ENCODE measurements at places on chromosomes 1 and 21.

DNA sequence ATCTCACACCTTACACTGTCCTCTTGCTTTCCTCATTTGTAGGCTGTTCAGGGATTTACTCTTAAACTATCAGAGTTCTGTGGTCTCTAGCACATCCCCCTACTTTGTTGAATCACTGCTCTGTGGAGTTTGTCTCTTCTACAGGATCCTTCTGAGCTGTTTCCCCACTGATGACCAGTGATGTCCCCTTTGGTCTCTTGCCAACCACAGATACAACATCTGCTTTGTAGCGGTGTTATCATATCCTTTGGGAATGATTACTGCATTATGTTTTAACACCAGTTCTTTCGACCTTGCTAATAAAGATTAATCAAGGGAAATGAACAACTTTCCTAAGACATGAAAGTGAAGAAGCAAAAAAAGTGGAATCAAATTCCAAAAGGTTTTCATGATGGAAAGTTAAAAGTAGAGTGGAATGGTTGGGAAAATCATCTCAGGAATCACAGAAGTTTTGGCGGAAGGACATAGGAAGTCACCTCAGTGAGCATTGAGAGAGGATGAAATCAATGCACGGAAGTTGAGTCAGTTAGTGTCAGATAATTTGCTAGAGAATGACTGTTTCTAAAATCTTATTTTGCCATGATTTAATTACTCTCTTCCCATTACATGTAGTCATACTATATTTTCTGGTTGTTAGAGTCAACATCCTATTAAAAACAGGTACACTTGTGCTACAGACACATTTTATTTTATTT, 11.2 kb downstream of the OR10K2 start:
- DNase-seq, result no peak

DNA sequence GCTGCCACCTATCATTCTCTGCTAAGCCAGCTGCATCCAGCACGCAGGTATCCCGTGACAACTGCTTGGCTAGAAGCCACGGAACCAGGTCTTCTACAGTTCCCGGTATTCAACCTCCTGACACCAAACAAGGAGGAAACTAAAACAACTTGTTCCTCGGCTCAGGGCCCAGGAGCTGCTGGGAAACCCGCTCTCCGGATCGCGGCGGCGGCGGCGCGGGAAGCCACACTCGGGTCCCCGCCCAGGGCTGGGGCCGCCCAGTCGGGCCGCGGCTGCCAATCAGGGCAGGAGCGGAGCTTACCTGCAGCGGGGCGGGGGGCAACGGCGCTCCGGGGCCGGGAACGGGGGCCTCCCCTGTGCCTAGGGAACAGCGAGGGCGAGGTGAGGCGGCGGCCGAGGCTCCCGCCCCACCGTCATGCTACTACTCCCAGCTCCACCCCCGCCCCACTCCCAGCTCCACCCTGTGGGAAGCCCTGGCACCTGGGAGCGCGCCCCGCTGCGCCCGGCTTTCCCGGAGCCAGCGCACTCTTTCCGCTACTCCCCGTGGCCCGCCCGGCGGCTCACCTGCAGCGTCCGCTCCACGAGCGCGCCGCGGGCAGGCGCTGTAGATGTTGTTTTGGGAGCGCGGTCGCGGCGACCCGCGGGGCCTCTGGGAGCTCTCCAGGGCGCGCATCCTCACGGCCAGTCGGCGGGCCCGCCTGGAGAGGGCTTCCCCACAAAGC, 12.1 kb downstream of the IL24 start:
- no peak for DNase-seq

- no peak for DNase-seq
Observed at GRCh38 chr1:202571719-202572339, 138.4 kb downstream of the SYT2 start.

DNA sequence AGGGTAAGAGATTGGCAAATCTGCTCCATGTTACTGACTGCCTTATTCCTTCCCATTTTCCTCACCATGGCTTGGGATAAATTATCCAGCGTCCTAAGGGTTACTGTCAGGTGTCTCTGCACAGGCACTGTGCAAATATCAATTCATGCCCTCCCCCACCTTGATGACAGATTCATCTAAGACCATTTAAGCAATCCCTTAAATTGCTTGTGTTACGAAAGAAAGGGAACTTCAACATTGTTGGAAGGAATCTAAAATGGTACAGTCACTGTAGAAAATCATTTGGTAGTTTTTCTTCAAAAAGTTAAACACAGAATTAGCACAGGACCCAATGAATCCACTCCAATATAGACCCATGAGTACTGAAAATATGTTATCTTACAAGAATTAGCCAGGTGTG, 17.6 kb upstream of the MTARC2 start:
- DNase-seq, result no peak

DNA sequence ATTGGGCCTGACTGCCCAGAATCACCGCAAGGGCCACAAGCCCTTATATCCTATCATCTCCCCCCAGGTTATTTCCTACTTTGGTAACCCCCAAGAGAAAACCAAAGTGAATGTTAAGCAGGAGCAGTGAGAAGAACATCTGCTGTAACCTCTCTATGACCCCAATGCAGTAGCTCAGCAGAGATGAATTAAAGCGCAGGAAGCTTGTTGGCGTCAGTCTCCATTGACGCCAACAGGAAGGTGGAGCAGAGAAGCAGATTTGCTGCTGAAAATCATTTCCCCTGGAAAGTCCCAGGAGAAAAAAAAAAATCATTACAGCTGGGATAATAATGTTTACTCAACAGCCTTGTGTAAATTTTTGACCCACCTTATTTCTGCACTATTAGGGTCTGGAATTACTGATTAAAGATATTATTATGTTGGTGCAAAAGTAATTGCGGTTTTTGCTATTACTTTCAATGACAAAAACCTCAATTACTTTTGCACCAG, 33.2 kb upstream of the FAM163A start:
- DNase-seq, result no peak

GRCh38 chr1:159282118-159282517, 20.0 kb upstream of the FCER1A start:
- no peak for DNase-seq

DNA sequence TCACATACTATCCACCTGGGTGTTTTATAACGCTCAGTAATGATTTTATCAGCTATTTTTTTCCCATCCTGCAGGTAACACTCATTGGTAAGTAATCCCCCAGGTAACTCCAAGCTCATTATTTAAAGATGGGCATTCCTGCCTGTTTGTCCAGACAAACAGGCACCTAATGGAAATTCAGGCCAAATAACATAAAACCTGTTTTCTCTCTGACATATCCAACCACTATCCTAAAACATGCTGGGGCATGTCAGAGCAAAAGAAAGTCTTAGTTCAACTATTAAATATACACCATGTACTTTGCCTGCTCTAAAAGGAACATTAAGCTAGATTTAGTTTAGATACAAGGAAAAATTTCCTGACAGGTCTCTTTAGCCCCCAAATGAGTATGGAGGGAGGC, 987.7 kb downstream of the TTLL7 start:
- no peak for DNase-seq

GRCh38 chr21:42157606-42158310, 61.2 kb upstream of the ABCG1 start:
- no peak for DNase-seq

GRCh38 chr1:54325284-54325683, 80.9 kb downstream of the SSBP3 start:
- no peak for DNase-seq

GRCh38 chr1:219347376-219347775, 173.7 kb downstream of the LYPLAL1 start:
- no peak for DNase-seq

DNA sequence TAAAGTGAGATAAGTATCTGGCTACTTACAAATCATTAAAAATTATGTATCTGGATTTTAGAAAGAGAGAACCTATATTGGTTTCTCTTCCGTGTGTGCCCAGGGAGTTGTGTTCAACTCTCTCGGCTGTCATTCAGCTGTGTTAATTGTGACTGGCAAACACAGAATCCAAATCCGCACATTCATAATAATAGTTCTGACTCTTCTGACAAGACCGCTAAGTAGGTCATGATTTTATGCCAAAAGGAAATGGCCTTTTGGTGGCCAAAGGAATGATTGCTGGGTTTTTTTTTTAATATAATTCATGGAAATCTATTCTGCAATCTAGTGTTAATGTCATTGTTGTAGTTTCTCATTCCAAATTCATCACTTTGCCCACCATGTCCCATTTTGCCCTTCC, 110.7 kb downstream of the AK5 start:
- DNase-seq, result no peak

All from BJ (cell line).